Activated CD8-positive, alpha-beta memory T cell treated with anti-CD3 and anti-CD28 coated beads for 1 hour (primary cell): ENCODE measurements at places on chromosomes 12 and 14.

DNA sequence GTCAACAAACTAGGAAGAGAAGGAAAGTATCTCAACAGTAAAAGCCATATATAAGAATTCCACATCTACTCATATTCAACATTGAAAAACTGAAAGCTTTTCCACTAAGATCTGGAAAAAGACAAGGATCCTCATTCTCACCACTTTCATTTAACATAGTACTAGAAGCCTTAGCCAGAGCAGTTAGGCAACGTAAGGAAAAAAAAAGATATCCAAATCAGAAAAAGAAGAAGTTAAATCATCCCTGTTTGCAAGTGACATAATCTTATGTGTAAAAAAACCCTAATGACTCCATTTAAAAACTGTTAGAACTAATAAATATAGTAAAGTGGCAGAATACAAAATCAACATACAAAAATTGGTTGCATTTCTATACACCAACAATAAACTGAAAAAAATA is 426.2 kb downstream of the BCAT1 start:
- no peak for DNase-seq

DNA sequence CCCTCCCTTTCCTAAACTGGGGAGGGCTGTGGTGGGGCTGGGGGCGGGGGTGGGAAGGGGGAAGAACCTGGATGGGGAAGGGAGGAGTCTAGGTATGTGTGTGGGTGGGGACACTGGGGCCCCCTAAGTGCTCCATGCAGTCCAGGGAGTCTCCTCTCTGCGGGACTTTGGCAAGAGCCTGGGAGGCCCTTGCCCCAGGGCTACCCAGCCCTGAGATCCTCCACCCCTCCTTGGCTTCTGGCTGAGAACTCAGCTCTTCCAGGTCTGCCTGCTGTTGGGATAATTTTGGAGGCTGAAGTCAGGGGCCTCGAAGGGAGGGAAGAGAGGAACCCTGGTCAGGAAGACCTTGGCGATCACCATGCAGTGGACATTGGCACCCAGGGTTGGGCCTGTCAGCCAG is 2.2 kb upstream of the DLK1 start:
- no peak for DNase-seq

- DNase-seq: no peak
These were observed 91.6 kb upstream of the BTG1 start for GRCh38 chr12:92237262-92237661.

DNA sequence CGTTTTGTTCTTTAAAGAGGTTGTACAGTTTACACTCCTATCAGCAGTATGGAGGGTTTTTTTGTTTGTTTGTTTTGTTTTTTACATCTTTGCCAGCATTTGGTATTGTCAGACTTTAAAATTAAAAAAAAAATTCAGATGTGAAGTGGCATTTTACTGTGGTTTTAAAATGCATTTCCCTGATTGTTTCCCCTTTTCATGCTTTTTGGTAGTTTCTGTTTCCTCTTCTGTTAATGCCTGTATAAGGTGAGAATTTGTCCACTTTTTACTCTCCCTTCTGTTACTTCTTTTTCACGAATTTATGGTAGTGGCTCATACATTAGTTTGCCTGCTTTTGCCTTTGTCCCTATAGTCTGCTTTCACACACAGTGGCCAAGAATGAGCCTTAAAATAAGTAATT is 36.6 kb downstream of the MNAT1 start:
- no peak for DNase-seq

DNA sequence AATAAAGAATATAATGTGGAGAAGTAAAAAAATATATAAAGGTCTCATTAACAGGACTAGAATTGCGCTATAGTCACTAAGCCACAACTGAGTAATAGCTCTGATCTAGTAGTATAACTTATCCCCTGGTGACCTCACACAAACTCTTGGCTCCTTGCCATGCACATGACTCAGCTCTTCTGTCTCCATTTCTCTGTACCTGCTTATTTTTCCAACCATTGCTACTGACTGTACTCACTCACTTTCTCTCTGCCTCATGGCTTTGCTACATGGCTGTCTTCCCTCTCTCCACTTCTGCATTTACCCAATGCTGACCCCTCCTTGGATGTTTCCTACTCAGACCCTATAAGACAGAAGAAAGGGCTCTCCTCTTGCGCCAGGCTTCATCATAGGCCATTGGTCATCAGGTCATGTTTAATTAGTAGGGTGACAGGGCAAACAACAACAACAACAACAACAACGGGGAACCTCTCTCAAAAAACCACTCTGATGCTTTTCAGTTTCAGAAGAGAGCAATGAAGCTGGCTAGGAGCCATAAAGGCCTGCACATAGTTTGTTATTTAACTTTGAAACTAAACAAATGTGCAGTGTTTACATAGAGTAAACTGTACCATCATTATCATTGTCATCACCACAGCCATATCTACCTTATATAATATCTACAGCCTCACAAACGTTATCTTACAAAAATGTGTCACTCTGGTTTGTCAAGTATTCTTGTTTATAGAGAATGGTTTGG is 25.6 kb upstream of the KRAS start:
- no peak for DNase-seq

DNA sequence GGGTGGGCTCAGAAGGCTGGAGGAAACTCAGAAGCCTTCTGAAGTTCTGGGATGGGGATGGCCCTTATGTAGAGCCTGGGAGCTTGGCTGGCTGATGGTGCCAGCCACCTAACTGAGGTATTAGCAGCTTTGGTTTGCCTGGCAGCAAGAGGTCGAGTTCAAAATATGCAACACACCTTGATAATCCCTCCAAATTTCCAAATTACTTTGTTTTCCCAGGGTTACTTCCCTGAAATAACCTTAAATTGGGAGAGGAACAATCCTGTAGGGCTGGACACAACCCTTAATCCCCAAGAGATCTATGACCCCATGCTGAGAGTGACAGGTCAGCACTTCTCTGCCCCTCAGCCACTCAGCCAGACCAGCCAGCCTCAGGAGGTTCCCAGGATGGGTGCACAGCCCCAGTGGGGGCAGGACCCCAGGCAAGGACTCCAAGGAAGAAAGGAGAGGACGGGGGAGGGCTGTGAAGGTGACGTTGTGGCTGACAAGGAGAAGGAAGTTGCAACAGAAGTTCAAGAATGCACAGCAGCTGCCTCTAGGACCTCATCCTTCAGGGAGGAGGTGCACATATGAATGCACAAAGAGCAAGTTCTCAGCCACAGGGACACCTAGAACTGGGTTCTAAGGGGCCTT is 18.6 kb upstream of the KRT77 start:
- DNase-seq: no peak

GRCh38 chr14:50941151-50941550 is 3.1 kb downstream of the PYGL start:
- DNase-seq: no peak

DNA sequence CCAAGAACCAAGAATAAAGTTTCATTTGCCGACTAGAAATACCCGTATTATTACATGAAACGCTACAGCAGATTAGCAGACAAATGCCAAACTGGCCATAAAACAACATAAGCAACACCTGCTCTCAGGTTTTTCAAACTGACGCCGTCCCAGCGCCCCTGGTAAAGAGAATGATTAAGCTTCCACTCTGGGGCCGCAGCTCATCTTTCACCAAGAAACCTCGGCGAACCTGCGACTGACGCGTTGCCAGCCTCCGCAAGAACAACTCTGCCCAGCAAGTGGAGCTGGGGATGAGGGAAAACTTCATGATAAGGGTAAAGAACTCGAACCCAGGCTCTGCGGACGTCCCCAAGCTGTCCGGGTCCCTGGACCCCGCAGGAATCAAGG is 530 bp downstream of the ARL1 start:
- no peak for DNase-seq

- no peak for DNase-seq
These were observed 31.9 kb upstream of the OSBPL8 start for GRCh38 chr12:76591476-76591875.

DNA sequence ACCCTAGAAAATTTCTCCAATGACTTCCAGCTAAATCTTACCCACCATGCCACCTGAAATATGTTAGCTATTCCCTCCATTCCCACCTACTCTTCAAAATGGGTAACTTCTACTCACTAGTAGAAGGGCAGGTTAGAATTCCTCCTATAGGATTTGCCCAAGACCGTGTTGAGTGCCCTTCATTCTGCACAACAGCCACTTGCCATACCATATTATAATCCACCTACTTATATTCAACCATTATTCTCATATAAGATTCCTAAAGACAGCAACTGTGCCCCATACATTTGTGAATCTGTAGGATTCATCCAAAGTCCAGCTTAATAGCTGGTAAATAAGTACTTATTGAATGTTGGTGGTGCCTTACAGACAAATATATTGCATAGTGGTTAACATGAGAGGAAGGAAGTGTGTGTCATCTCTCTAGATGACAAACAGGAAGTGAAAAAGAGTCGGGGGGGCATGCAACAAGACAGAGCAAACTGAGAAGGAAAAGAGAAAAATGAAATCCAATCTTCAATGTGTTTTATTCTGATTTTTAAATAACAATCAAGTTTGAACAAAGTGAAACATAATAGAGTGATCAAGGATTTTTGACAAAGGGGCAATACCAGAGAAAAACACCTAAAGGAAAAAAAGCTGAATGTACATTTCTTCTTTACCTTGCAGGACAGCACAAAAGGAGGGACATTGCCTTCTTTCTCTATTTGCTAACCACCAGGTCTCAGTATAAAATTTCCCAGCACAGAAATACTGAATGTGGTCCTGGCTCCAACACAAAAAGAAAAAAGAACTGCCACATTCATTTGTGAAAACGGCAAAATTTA is 389.3 kb upstream of the USP15 start:
- no peak for DNase-seq

DNA sequence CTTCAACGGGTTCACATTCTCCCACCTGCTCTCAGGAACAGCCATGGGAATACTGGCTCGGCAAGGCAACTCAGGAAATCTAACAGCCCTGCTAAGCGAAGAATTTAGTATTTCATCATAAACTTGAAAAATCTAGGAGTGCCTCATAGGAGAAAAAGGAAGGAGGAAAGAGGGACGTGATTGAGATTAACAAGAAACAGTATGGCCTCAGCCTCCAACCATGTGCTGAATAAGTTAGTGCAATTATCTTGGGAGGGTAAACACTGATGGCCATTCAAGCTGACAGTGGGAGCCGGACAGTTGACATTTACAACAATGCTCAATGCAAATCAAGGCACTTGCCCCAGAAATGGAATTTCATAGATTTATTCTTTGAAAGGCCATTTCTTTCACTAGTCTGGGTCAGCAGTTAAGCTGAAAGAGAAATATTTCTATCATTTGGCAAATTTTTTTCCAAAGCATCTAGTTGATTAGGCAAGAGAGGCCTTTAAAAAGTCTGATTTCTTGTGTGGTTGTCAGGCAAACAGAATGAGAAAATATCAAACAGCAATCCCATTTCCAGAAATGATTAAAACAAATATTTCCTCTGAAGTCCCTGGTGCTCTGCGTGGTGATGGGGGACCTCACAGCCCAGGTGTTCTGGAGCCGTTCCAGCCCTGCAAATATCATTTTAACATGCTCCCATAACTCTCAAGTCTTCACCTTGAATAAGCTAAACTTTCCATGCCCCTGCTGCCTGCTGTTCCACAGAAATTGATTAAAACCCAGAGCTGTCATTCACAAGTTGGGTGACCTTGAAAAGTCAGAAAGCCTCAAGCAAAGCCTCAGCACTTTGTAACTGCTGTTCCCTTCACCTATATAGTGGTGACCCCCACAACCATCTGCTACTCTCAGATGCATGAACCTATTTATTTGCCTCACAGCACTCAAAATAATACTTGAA is 121.6 kb downstream of the PHLDA1 start:
- no peak for DNase-seq

GRCh38 chr12:130559806-130560205 is 156.3 kb downstream of the RIMBP2 start:
- no peak for DNase-seq

DNA sequence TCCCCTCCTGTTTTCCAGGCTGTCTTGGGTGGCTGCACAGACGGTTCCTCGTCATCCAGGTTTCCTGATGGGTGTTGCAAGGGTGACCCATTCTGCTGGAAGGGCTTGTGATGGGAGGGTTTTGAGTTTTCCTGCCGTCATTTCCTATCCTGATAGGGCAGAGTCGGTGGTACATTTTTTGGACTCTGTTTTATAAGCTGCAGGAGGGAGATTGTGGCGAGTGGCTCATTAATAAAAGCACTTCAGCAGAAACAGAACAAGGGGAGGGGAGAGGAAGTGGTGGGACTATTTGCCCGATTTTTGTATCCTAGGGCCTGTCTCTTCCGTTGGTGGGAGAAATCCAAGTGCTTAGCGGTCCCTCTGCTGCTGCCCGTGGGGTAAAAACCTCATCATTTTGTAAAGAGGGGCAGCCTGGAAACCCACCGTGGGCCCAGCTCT is 40.0 kb downstream of the TSPAN9 start:
- no peak for DNase-seq

GRCh38 chr14:58677996-58678395 is 40.2 kb downstream of the DACT1 start:
- DNase-seq: no peak

- no peak for DNase-seq
These were observed 141.8 kb downstream of the MYRFL start for GRCh38 chr12:69966839-69967238.

- no peak for DNase-seq
These were observed 81.3 kb upstream of the RESF1 start for GRCh38 chr12:31877884-31878283.

- DNase-seq: no peak
These were observed 166.1 kb upstream of the KRR1 start for GRCh38 chr12:75677522-75677921.

DNA sequence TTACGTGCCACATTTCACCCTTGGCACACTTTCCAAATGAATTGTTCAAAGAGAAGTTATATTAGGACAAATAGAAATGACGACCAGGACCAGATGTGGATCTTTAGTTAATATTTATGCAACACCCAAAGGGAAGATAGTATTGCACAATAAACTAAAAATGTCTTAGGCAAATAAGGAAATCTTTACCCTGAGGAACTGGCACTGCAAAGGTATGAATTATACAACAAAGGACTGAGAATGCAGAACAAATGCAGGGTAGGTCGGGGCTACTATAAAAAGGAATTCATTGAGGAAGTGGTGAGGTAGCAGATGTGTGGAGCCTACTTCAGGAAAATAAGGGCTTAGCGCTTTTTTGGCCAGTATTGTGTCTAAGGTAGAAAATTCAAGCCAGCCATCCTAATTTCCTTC is 3.9 kb upstream of the TMTC2 start:
- no peak for DNase-seq

GRCh38 chr12:65278576-65279368 is at the start of gene MSRB3:
TSS of gene MSRB3 (plus strand) at chr12:65278683. CDS start at chr12:65308580, 29,897 bp downstream.
- no peak for DNase-seq

GRCh38 chr12:127677537-127678131 is 589.3 kb upstream of the TMEM132C start:
- no peak for DNase-seq

GRCh38 chr12:31119803-31120211 is 46.1 kb downstream of the DDX11 start:
- DNase-seq: no peak

- DNase-seq: no peak
These were observed 2.0 kb downstream of the GARIN6 start for GRCh38 chr12:99649551-99649950.

DNA sequence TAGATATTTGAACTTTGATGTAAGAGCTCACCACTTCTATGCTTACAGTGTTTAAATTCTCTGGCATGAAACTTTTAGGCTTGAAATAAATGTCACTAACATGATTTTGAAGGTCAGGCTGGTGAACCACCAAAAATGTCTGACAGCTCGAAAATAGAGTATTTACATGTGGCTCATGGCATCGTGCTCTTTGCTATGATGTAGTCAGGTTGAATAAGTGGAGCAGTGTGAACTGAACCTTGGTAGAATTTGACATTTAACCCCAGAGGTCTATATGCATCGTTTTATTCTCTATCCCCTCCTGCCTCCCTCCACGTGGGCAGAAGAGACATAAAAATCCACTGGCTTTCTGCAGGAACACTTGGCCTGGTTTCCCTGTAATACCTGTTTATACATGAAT is 369.7 kb upstream of the ATP2B1 start:
- DNase-seq: no peak

- no peak for DNase-seq
These were observed 35.9 kb upstream of the GSC start for GRCh38 chr14:94805680-94806288.
